ENCODE measurements at places on chromosomes 3 and 15.

- DNase-seq: no peak
These were observed 20.8 kb upstream of the CFAP161 start for GRCh38 chr15:81113204-81113657.

DNA sequence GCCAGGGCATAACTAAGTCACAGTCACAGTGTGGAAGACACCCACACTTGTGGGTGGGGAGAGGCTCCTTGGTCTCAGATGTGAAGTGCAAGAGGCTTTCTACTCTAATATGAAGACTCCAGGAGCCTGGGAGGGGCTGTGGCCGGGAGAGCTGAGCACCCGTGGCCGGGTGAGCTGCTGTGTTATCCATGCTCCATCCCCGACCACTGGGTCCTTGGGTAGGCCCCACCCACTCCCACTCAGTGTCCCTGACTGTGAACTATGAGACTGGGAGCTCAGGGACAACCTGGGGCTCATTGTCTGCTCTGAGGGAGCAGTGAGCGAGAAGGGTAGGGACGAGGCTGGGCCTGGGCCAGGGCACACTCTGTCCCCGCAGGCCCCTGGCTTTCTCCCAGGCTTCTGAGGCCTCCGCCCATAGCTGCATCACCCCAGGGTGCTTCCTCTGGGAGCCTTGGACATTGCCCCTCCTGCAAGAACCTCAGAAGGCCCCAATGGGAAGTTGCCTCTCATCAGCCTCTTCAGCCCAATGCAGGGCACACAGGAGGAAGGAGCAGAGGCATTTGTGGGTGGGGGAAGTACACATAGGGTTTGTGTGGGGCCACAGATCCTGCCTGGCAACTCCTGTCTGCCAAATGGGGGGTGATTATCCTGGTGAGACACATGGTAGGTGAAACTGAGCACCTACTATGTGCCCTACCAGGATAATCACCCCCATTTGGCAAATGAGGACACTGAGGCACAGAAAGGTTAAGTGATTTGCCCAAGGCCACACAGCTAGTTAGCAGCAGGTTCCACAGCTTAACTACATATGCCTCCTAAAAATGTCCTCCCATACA lies 2.4 kb downstream of the ANPEP start:
- DNase-seq: no peak

GRCh38 chr15:55879181-55879580 lies 114.2 kb downstream of the NEDD4 start:
- no peak for DNase-seq

- no peak for DNase-seq
These were observed 58.9 kb upstream of the SLC6A6 start for GRCh38 chr3:14343338-14344112.

DNA sequence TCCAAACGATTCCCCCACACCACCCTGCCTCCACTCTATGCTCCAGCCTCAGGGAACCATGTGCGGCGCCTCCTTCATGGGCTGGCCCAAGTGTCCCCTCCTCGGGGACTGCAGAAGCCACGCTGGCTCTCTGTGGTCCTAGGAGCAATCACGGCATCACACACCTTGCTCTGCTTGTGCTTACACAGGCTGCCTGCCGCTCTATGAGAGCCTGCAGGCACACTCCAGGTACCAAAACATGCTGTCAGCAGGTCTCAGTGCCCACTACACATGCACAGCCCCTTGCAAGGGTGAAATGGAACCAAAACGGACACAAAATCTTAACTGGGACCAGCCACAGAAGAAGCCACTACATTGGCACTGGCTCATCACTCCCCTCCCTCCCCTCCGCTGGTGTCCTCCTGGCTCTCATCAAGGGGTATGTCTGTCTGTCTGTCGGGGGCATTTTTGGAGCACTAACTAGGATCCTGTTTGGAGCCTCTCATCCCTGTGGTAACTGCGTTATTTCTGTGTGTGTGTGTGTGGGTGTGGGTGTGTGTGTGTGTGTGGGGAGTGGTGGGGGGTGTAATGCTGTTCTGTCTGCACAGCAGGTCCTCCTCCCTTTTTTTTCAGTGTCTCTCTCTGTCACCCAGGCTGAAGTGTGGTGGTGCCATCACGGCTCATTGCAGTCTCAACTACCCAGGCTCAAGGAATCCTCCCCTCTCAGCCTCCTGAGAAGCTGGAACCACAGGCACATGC lies 60.6 kb downstream of the DHX30 start:
- no peak for DNase-seq

DNA sequence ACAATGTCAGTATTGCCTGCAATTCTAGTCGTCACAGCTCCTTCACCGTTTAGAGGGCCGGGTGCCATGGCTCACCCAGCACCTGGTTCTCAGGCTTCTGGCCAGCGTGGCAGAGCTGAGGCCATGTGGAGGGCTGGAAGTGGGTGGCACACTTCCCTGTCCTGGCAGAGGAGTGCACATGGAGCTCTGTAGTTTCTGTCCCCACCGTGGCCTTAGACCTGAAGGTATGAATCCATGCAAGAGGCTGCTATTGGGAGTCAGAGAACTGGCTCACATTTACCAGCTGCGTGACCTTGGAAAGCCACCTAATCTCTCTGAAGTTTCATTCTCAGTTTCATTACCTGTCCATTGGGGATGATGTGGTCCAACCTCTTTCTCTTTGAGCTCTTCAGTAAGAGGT lies 22.2 kb downstream of the EPHB1 start:
- no peak for DNase-seq

- DNase-seq: no peak
These were observed 21.0 kb downstream of the PTH1R start for GRCh38 chr3:46898321-46899150.

GRCh38 chr3:195366200-195366925 lies 76.5 kb downstream of the ACAP2 start:
- DNase-seq: no peak
